ENCODE measurements at places on chromosomes 16 and 17.

DNA sequence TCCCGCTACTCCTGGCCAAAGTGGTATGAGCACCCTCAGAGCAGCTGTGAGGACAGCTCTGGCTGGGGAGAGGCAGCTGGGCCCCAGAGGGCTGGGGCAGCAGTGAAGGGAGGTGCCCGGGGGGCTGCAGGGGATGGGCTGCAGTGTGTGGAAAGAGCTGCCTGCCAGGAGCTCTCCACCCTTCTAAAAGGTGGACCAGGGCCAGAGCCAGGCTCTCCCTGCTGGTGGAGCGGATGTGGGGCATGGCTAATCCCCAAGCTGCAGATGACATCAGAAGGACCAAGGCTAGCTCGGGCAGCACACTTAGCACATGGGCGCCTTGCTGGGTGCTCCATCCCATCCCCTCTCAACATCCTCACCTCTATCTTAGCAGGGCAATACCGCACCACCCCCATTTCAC, 103.1 kb downstream of the SDK2 start:
- no peak for DNase-seq

DNA sequence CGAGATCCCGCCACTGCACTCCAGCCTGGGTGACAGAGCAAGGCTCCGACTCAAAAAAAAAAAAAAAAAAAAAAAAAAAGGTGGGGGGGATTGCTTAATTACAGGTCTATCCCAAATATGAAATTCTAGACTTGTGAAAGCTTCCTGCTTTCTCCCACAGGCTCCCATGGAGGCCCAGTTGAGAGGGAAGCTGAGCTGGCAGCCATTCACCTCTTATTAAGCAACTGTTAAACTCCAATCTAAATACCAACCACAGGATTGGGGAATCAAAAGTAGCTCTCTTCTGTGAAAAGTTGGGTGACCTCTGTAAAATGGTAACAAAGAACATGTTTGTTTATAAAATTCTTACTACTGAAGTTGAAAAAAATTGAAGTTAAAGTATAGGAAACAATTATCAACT, 45.8 kb upstream of the STAC2 start:
- DNase-seq = no peak

GRCh38 chr16:88319116-88319965, 63.4 kb upstream of the ZNF469 start:
- no peak for DNase-seq

DNA sequence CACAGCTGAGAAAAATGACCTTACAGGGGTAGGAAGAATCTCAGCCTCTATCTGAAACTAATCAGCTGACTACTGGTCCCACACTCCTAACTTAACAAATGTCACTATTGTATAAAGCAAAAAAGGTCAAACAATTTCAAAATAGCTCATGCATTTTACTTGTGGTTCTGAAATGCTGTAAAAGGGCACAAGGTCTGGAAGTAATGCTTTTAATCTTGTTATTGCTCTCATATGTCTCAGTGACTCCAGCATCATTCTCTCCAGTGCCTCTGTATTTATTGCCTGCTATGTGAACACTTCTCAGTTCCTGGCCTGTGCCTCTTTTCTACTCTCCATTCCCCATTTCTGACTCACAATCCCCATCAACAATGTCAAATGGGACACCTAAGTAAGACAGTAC, 937.7 kb downstream of the CDH11 start:
- no peak for DNase-seq

GRCh38 chr16:12829096-12829888, 25.6 kb upstream of the CPPED1 start:
- no peak for DNase-seq

DNA sequence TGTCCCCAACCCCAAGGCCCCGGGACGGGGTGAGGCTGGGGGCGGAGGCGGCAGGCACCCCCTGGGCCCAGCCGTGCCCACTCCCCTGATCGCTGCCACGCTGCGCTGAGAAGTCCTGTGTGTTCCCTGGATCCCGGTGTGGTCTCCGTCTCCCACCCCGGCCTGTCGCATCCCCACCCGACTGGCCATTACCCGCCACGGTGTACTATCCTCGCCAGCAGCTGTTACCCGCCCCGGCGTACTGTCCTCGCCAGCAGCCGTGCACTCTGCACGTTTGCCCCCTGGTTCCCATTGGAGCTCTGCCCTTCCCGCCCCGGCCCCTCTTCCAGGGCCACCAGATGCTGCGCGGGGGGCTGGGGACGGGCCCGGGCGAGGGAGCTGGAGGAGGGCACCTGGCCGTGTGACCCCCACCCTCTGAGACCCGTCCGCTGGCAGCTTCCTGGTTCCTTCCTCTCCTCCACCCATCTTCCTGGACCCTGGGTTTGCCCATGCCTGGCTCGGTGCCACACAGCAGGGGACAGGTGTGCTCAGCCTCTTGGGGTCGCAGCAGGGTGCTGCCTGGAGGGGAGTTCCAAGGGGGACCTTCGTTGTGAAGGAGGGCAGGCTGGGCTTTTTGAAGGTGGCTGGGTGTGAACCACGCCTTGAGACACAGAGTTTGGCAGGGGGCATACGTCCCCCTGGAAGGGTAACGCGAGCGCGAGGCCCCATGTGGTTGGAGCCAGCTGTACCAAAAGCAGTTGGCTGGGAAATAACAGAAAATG, 19.7 kb downstream of the BAHCC1 start:
- DNase-seq = no peak

GRCh38 chr16:69613378-69614154, 47.8 kb downstream of the NFAT5 start:
- no peak for DNase-seq

GRCh38 chr16:27700304-27700995, 150.5 kb downstream of the KATNIP start:
- no peak for DNase-seq

- no peak for DNase-seq
These were observed 5.0 kb downstream of the HERPUD1 start for GRCh38 chr16:56936950-56937349.

- DNase-seq = no peak
These were observed 18.9 kb downstream of the CDR2 start for GRCh38 chr16:22355487-22355908.

- no peak for DNase-seq
These were observed 12.7 kb downstream of the CCL16 start for GRCh38 chr17:35968520-35969054.

DNA sequence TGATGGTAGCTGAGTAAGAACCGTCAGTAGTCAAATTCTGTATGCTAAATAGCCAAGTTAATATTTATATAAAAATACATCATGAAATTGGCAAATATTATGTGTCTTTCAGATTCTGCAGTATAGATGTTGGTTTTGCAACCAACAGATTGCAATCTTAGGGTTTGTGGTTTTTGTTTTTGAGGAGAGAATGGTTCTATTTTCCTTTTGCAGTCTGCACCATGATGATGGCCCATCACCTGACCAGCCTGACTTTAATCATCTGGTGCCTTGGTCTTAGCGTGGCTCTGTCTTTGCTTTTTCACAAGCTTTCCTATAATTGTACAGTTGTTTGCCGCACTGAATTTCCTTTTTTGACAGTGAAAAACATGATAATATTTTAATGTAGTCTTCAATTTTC, 50.7 kb downstream of the NUP93 start:
- no peak for DNase-seq

DNA sequence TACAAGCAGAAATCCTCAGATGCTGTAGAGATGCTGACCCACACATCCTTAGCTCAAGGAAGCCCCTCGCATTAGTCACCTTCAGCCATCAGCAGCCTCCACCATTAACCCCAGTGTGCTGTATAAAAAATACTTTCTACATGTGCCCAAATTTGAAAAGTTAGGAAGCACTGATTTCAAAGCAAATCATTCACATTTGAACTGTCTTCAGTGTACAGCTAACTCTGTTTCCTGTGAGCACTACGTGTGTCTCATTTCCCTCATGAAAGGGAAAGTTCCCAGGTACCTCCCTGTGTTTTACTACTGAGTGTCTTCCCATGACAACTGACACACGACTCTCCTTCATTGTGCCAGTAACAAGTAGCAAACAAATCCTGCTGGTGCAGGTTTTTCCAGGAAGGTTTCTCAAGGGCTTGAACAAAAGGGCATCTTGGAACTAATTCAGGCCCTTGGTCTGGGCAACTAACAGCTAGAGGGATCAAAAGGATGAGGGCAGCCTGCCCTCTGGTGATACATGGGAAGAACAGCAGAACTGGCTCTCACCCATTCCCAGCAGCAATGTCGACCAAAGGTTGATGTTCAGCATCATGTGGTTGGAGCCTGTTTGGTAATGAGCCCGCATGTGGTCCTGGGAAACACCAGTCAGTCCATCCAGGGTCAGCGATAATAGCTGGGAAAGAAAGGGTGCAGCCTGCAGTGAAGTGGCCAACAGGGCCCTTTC, 4.0 kb downstream of the SLC35B1 start:
- DNase-seq = no peak

DNA sequence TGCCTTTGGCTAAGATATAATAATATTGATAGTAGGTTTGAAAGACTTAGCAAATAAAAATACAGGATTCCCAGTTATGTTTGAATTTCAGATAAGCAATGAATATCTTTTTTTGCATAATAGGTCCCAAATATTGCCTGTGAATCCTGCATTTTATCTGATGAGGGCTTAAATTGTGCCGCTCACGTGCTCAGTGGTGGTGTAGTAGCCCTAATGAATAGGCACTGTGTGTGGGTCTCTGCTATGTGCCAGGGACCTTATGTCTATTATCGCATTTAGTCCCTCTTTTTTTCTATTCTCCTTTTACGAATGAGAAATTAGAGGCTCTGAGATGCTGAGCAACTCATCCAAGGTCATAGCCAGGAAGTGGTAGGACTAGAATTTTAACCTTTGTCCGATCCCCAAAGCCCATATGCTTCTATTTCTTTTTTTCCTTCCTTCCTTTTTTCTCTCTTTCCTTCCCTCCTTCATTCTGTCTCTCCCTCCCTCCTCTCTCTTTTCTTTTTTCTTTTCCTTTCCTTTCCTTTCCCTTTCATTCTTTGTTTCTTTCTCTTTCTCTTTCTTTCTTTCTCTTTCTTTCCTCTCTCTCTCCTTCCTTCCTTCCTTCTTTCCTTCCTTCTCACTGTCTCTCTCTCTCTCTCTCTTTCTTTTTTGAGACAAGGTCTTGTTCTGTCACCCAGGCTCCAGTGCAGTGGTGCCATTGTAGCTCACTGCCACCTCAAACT, 47.2 kb downstream of the RGS9 start:
- DNase-seq = no peak

GRCh38 chr17:43574348-43574747, 28.2 kb upstream of the ETV4 start:
- peak; percentile 52 for DNase-seq

GRCh38 chr17:8651013-8651412, 20.5 kb upstream of the MYH10 start:
- DNase-seq = no peak

DNA sequence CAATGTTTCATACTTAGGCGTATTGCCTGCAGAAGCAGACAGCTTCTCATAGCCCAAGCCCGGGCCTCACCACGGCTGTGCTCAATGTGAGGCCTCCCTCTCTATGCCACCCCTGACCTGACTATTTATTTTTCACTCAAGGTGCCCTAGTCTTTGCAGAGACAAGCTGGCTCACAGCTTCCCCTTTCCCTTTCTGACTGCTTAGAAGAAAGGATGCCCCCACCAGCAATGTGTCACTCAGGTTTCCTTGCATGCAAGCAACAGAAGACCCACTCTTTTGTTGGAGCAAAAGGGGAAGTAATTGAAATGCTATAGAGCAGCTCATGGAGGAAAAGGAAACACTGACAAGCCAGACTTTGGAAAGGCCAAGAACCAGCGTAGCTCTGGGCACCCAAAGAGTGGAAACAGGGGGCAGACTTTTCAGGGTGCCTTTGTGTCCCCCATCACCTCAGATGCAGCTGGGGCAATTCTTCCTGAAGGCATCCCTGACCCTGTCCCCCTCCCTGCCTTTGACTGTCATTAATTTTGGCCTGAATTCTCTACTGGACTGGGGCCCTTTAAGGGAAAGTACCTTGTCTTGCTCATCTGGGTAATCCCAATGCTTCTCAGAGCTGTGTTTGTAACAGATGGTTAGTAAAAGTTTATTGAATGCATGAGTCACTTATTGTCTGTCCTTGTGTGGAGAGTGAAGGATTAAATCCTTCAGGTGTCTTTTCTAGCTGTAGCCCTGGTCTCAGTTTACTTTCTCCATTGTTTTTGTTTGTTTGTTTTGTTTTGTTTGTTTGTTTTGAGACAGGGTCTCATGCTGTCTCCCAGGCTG, 17.8 kb downstream of the RGS9 start:
- DNase-seq = peak; percentile 22

DNA sequence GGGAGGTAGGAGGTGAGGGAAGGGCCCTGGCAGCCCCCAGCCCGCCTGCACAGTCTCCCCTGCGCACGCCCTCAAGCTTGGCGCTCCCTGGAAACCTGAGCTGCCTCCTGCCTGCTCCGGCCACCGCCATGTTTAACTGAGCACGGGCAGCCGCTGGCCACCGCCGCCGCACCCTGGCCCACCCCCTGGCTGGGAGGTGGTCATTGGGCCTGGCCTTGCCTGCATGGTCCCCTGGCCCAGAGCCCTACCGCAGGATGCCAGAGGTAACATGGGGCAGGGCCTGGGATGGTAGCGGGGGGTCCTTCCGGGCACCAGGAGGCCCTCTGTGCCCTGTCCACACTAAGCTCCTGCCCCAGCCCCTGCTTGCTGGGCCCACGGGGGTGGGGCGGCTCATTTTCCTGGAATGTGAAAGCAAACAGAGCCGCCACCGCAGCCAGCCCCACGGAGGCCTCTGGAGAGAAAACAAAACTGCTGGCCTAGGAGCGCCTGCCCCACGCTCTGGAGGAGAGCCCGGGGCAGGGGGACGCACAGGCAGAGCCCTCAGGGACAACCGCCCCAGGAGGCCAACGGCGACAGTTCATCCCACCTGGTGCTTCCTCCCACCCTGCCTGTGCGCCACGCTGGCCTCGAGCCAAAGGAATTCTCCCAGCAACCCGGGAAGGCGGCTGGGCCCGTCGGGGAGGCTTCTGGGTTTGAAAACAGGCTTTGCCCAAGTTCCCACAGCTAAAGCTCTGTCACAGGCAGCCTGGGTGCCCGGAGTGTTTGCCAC, 8.9 kb downstream of the NHERF2 start:
- DNase-seq = no peak

- DNase-seq = no peak
These were observed 84.1 kb downstream of the BANP start for GRCh38 chr16:88035292-88035691.
